Camera-type eye (tissue), 1 donor: ENCODE measurements at places on chromosomes 12 and 14. TPM values are rescaled to one million over a fixed set of nuclear protein-coding genes. Genes with fewer than 3 reads are reported as not detected.

Gene WASHC3
- 45.9 TPM for total RNA-seq

Gene TAS2R7
- not detected for total RNA-seq

Gene KLRG1
- 6.7 TPM for total RNA-seq

Gene SPTLC2
- 51.1 TPM for total RNA-seq

Gene MAGOHB
- 39.0 TPM for total RNA-seq

Gene RAD51AP1
- 21.4 TPM for total RNA-seq

Gene IPO4
- 19.1 TPM for total RNA-seq

Gene FRMD6
- 77.0 TPM for total RNA-seq

Gene AGAP2
- 7.3 TPM for total RNA-seq

Gene ETFBKMT
- 6.3 TPM for total RNA-seq

Gene KCNA1
- total RNA-seq, result 4.3 TPM

Gene KRT86
- total RNA-seq, result not detected

Gene PGF
- total RNA-seq, result 11.8 TPM

Gene KDM5A
- 98.4 TPM for total RNA-seq

Gene KCNH3
- 0.93 TPM for total RNA-seq

Gene TSPAN11
- 15.6 TPM for total RNA-seq

Gene TAS2R50
- 17.0 TPM for total RNA-seq

Gene SLCO1B1
- total RNA-seq, result not detected

Gene KRT79
- total RNA-seq, result 0.66 TPM

Gene NTS
- 1.8 TPM for total RNA-seq

Gene KIF26A
- total RNA-seq, result 31.3 TPM

Gene GPR135
- 7.9 TPM for total RNA-seq

Gene ORAI1
- 8.4 TPM for total RNA-seq

Gene KRT73
- total RNA-seq, result not detected

Gene FSCB
- total RNA-seq, result 0.11 TPM

Gene PPP1R36
- 1.5 TPM for total RNA-seq

Gene CCDC184
- total RNA-seq, result 4.4 TPM

Gene EMP1
- total RNA-seq, result 189 TPM

Gene CLEC1B
- 1.5 TPM for total RNA-seq

Gene LMNTD1
- total RNA-seq, result not detected

Gene LGR5
- 7.6 TPM for total RNA-seq

Gene MIS18BP1
- 38.7 TPM for total RNA-seq

Gene IFNG-AS1
- total RNA-seq, result 4.9 TPM

Gene EAPP
- total RNA-seq, result 91.2 TPM

Gene STXBP6
- 13.9 TPM for total RNA-seq

Gene ZC3H14
- 114 TPM for total RNA-seq

Gene TAS2R13
- total RNA-seq, result 12.4 TPM

Gene TMEM119
- 51.7 TPM for total RNA-seq

Gene KCNC2
- total RNA-seq, result 7.5 TPM

Gene TAS2R9
- not detected for total RNA-seq

Gene GPR162
- total RNA-seq, result 35.4 TPM

Gene MYH6
- 0.49 TPM for total RNA-seq

Gene TMEM253
- not detected for total RNA-seq

Gene KSR2
- 2.0 TPM for total RNA-seq

Gene SOAT2
- 0.44 TPM for total RNA-seq

Gene CSRP2
- 114 TPM for total RNA-seq
